ENCODE measurements at places on chromosomes 12 and 14. TPM values are rescaled to one million over a fixed set of nuclear protein-coding genes. Genes with fewer than 3 reads are reported as not detected.

DNA sequence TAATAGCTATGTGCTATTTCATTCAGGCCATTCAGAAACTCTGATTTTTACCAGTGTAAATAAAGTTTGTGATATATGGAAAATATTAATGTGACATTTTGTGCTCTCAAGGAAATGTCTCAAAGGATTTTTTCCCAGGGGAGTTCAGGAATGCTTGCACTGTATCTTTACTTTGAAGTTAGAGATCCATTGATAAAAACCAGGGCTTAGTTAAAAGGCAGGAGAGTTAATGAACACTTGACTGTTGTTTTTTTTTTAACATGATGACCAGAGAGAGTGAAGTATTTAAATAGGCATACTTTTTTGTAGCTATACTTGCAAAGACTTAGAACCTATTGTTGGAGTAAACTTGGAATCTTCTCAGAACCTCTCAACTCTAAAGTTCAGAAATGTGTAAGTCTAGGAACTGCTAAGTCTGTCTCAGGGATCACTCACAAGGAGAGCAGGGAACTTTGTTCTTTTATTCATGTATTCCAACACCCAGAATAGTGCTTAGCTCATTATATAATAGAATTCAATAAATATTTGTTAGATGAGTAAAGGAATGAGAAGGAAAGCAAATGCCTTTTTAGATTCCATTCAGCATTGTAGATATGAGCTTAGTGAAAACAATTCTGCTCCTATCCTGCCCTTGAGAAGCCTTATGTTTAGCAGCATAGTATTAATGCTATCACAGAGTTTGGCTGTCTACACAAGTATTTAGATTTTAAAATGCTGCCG is 117.5 kb downstream of the DAAM1 start:
- peaks cover 13% of the 10 kb centered on the region for H3K4me1 ChIP-seq
- no peak overlapping the region for H3K27ac ChIP-seq
- DNase-seq, result no peak
- H3K36me3 ChIP-seq, result no peaks in the 10 kb centered on the region

The NUMB gene
- 31.8 TPM for total RNA-seq

DNA sequence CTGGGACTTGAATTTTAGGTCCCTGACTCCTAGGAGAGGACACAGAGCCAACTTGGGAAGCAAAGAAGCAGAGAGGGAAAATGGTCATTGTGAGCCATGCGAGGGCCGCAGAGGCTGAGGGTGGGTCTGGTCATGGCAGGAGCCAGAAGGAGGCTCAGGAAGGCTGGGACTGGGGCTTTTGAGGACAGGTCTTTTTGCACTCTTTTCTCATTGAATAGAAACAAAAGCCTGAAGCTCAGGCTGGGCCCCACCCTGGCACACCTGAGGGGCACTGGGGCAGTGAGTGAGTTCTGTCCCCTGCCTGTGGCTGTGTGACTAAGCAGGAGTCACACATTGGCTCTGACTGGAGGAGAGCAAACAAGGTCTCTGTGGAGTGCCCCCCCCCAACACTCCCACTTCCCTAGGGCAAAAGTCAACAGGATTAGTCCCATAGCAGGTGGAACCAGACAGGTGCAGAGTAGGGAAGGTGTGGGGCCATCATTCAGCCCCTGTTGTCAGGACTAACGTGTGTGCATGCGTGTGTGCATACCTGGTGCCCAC is 2.8 kb downstream of the KRT7 start:
- no peaks in the 10 kb centered on the region for H3K36me3 ChIP-seq
- peaks cover 32% of the 10 kb centered on the region for H3K27me3 ChIP-seq
- no peak for DNase-seq

DNA sequence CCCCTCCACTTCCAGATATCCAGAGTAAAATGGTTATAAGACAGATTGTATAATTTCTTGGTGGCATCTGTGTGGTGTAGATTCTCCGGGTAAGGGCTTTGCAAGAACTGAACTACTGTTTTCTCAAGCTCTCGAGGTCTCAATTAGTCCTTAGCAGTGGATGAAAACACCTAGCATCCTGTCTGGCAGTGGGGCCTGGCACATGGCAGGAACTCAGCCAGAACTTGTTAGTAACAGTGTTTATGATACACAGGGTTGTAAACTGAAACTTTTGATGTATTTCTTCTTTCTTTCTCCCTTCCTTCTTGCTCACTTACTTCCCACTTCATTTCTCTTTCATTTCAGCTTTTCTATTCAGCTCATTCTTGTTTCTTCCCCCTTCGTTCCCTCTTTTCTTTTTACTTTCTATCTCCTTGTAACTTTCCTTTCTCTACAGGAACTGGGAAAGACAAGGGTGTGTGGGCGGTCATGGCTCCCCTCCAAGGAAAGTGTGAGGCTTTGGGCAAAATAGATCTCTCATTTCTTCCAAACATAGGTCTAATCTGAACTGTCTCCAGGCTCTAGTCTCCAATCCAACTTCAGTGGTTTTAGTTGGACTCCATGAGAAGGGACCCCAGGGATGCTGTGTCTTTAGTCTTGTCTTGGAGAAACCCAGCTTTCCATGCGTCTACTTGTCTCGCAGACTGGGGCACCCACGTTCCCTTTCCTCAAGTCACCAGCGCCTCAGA is 159.7 kb downstream of the PAH start:
- H3K27ac ChIP-seq, result no peak overlapping the region
- no peaks in the 10 kb centered on the region for H3K36me3 ChIP-seq
- no peak overlapping the region for H3K4me3 ChIP-seq
- no peak for DNase-seq
- no peaks in the 10 kb centered on the region for H3K4me1 ChIP-seq
- no peaks in the 10 kb centered on the region for H3K27me3 ChIP-seq

DNA sequence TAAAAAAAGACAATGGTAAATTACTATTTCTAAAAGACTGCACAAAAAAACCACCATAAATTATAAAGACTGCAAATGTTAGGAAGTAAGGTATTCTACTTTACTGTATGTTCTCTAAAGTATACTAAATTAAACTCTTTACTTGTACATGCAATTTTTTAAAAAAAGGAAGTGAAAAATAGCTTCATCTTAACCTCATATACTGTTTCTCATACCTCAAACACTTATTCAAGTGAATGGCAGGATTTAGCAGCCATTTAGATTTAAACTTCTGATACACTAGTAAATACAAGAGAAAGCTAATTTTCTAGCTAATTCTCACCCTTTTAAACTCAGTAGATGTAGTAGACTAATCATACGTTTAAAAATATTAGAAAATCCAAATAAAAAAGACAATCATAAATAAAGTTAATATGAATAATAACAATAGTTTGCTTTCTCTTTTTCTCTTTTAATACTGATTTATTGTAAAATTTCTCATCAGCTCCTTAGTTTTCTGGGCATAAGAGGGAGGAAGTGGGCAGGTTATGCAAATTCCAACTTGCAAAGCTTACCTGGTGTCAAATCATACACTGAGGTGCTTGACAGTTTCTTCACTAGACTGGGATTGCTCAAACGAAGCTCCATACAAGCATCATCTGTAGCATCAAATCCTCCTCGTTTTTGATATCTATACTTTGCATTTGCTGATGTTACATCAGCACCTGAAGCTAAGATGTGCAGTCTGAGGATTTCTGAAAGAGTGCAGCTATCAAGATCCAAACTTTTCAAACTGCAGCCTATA is 71.0 kb upstream of the CFL2 start:
- peaks cover 48% of the 10 kb centered on the region for H3K36me3 ChIP-seq
- H3K4me1 ChIP-seq, result no peaks in the 10 kb centered on the region

GRCh38 chr14:33357225-33358010 is 418.7 kb downstream of the NPAS3 start:
- H3K4me1 ChIP-seq, result no peaks in the 10 kb centered on the region
- no peak overlapping the region for H3K27ac ChIP-seq
- no peak for DNase-seq

DNA sequence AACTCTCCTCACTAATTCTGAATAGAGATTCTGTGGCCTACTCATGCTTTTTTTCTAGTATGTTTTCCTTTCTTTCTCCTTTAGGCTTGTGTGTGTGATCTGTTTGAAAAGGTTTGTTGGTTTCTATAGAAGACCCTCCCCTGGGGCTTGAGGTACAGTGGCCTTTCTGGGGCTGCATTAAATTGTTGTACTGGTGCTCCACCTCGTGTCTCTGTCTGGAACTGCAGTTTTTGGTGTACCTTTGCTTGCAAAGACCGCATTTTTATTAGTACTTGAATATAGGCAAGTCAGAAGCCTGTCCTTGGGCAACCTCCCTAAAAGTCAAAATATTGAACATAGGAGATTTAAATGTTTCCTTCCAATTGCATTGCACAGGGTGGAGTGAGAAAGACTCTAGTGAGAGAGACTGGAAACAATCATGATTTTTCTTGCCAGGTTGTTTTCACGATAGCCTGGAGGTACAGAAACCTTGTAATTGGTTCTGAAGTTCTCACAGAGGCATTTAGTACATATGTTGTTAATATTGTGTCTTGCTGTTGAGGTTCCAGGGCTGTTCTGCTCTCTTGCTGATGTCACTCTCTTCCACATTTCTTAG is 39.0 kb downstream of the SLCO1B1 start:
- H3K4me3 ChIP-seq, result no peak overlapping the region
- no peak overlapping the region for H3K27ac ChIP-seq
- DNase-seq, result peak; percentile 43
